ENCODE measurements at places on chromosomes 12 and 14.

- no peak for DNase-seq
These were observed 26.2 kb upstream of the PPM1A start for GRCh38 chr14:60222820-60223219.

DNA sequence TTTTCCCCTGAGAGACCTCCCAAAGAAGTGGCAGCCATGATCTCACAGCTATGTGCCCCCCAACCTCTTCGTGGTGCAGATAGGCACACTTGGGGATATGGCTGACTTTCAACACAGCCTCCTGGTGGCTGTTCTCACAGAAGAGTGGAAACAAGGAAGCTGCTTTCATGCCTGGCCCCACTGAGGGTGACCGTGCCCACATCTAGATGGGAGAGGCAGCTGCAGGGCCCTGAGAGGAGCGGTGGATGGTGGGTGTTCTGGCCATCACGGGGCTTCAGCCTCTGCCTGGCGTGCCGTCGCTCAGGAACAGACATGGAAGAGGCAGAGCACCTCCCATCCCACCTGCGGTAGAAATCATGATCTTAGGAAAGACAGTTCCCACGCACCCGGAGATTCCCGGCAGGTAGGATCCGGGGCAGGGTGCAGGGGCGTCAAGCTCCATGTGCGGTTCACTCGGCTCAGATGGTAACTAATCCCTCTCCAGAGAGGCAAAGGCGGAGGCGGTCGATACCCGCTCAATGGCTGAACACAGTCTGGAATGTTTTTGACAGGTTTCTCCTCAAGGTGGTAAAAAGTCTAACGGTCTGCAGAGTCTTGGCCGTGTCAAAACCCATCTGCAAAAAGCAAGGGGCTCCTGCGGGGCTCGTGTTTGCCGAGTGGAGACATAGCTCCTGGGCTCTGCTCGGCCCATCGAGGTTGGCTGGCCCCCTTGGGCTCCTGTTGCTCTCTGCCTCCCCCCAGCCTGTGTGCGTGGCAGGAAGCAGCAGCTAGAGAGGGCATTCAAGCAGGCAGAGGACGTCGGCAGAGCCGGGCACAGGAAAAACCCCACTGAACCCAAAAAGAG, 225.2 kb upstream of the RTL1 start:
- DNase-seq, result no peak

DNA sequence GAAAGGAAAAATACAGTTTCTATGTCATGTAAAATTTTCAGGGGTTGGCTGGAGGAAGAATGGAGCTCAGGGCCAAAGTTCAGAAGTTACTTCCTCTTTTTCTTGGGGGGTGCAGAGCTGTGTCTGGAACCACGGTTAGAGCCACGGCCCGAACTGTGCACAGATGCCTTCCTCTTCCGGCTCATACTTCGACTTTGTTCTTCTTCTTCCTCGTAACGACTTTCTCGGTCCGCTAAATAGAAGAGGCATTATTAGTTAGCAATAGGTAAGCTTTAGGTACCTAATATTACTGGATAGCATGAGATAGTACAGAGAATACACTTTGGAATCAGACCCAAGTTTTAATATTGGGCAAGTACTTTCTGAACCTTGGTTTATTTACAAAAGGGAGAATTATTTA, 31.2 kb downstream of the SUPT16H start:
- no peak for DNase-seq

GRCh38 chr14:30587141-30587540, 28.2 kb downstream of the G2E3 start:
- no peak for DNase-seq

DNA sequence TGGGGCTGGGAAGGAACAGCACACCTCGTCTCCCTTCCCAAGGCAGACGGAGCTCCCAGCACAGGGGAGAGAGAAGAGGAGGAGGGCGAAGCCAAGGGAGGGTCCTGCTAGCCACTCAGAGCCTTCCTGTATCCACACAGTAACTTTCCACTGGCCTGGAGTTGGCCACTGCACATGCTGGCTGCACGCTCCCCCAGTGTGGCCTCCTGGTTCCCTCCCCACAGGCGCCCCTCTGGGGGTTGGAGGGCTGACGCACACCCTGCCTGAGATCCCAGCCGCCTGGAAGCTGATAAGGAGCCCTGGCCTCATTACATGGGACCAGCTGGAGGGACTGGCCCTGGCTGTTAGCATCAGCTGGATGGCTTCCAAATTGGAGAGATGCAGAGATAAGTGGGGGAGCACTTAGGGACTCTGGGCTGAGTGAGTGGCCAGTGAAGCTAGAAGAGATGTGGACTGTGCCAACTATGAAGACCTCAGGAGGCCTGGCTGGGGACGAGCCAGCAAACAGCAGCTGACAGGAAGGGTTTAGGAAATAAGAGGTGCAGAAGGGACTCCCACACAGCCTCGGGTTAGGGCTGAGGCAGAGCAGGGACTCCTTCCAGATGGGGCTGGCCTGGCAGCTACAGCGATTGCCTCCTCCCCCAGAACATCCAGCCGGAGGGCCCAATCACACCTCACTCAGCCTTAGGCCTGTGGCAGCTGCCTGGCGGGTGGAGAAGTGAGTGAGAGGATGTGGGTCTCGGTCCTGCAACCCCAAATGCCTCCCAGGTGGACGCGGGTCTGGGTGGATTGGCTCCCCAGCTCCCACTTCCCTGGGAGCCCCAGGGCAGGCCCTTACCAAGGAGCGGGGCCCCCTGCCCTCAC, 26.3 kb upstream of the BCDIN3D start:
- DNase-seq, result no peak

DNA sequence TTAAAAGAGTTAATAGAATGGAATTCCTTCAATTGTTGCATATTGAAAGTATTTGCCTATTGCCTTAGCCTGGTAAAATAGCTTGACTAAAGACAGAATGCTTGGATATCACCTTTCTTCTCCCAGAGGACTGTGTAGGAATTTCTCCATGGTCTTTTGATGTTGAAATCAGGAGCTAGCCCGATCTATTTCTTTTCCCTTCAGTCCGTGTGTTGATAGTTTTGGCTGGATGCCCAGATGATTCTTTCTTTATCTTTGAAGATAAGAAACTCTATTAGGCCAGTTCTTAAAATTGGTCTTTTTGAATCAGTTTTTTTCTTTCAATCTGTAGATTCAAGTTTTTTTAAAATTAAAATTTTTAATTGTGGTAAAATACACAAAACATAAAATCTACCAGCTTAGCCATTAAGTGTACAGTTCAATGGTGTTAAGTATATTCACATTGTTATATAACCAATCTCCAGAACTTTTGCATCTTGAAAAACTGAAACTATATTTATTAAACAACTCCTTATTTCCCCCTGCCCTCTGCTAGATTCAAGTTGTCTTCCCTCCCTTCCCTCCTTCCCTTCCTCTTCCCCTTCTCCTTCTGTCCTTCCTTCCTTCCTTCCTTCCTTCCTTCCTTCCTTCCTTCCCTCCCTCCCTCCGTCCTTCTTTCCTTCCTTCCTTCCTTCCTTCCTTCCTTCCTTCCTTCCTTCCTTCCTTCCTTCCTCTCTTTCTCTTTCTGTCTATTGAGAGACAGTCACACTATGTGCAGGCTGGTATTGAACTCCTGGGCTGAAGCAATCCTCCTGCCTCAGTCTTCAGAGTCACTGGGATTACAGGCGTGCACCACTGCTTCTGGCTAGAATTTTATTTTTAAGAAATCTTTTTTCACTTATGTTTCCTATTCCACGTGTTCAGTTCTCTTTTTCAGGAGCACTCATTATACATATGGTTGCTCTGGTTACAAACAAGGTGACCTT, 10.1 kb downstream of the LACRT start:
- no peak for DNase-seq

GRCh38 chr14:52124791-52125684, 56.2 kb upstream of the NID2 start:
- DNase-seq, result no peak

GRCh38 chr14:103463851-103464250, 58.8 kb downstream of the CKB start:
- DNase-seq, result no peak

DNA sequence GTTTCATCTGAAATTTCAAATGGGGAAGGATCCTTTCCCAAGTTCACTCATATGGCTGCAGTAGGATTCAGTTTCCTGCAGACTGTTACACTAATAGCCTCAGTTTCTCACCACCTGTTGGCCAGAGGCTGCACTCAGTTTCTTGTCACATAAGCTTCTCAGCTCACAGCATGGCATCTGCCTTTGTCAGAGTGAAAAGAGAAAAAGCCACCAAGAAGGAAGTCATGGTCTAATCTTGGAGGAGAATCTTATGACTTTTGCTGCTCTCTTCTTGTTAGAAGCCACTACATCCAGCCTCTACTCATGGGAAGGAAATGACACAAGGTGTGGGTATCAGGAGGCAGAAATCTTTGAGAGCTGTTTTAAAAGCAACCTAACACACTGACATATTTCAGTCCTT, 39.4 kb upstream of the BTG1 start:
- no peak for DNase-seq

GRCh38 chr14:26389646-26390508, 208.0 kb downstream of the NOVA1 start:
- DNase-seq, result no peak

- no peak for DNase-seq
These were observed 31.2 kb downstream of the NUAK1 start for GRCh38 chr12:106107566-106107965.

- no peak for DNase-seq
These were observed 217.3 kb downstream of the BCAT1 start for GRCh38 chr12:24731596-24731995.

GRCh38 chr12:123151457-123152454, 866 bp upstream of the PITPNM2 start:
- DNase-seq, result no peak

GRCh38 chr12:31737763-31738162, 8.9 kb upstream of the AMN1 start:
- no peak for DNase-seq

DNA sequence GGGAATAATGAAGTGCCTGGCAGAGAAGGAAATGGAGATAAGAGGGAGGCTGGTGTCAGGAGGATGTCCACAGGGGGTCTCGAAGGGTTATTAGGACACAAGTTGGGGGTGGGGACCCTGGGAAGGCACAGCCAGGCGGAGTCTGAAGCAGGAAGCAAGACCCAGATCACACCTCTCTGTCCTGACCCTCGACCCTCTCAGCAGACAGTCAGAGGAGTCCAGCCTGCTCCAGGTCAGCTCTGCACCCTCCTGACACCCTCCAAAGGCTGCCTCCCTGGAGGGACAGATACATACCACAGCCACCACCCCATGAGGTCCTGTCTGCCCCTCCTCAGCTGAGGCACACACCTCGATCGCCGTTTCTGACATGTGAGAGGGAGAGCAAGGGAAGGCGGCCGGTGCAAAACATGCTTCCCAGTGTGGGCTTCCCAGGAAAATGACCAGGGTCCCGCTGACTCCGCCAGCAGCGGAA, 9.0 kb downstream of the BCL11B start:
- DNase-seq, result no peak

- no peak for DNase-seq
These were observed 41.9 kb downstream of the ATP23 start for GRCh38 chr12:57983146-57983857.

GRCh38 chr14:36424478-36425102, 95.4 kb downstream of the NKX2-1 start:
- no peak for DNase-seq

- DNase-seq, result peak; percentile 28
These were observed 11.3 kb upstream of the SLC38A2 start for GRCh38 chr12:46383654-46384450.

- no peak for DNase-seq
These were observed 30.0 kb upstream of the STK38L start for GRCh38 chr12:27213830-27214787.

GRCh38 chr12:5070090-5070489, 26.4 kb downstream of the KCNA5 start:
- no peak for DNase-seq

GRCh38 chr12:93373961-93374656, 3.6 kb upstream of the NUDT4 start:
- DNase-seq, result no peak

GRCh38 chr14:82755476-82755875, 1221.8 kb upstream of the SEL1L start:
- DNase-seq, result no peak

- DNase-seq, result no peak
These were observed 71.8 kb upstream of the BCAT1 start for GRCh38 chr12:25020621-25021243.

DNA sequence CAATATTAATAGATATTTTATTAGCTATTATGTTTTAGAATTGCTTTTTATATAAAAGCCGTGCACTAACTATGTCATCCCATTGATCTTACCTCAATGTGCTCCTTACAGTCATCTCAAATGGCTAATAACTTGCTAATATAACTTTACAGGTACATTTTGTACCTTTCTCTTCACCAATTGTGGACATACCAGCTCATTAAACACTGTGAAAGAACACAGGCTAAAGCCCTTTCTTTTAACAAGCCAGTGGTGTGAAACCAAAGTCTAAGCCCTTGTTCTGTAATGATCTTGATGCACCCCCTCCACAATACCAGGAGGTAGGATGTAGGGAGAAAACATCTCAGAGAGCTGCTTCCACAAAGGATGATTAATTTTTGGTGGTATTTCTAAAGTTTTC, 675.3 kb upstream of the USP15 start:
- DNase-seq, result no peak

DNA sequence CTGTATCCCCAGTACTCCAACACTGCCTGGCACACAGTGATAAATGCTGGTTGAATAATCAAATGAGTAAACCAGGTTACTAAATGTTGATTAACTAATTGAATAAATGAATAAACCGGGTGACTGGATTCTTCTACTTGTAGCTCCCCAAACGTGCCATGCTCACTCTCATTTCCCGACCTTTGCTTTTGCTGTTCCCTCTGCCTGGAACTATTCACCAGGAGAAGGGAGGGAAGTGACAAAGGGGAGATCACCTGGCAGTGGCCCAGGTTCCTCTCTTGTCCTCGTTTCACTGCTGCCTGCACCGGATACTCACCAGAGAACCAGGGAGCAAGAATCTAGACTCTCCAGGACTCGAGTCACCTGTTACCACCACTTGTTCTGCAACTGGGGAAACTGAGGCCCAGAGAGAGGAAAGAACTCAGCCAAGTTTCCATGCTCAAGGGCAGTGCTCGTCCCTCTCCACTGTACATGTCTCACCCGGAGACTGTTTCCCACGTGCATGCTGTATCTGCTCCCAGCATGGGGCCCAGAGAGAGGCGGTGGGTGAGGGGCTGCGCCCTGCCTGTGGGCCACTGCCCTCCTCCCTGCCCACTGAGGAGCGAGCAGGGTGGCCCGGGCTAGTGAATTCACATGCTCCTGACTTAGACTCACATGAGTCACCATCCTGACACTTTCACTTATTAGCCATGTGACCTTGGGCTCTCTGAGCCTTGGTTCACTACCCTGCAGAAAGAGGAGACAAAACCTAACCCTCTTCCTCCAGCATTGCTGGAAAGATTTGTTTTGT, 17.7 kb upstream of the POP5 start:
- no peak for DNase-seq

Data from activated CD4-positive, CD25-positive, alpha-beta regulatory T cell (primary cell).